Sciatic nerve (tissue), 2 donors: ENCODE measurements at places on chromosomes 11 and 22.

DNA sequence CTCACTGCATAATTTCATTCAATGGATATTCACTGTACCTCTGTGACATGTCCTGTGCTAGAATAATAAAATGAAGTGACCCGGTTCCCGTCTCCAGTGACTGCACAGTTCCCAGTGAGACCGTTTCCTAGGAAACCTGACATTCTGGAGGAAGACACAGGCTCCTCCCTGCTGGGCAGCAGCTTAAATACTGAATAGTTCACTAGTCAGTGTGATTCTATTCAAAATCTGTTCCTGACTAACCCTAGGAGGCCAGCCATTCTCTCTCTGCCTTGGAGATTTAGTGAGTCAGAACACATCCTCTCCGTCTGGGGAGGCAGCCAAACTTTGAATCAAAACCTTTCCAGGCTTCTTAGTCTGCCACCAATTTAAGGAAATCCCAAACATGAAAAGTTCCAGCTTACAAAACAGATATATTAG, 11.3 kb downstream of the TRIM66 start:
- no peak for DNase-seq

DNA sequence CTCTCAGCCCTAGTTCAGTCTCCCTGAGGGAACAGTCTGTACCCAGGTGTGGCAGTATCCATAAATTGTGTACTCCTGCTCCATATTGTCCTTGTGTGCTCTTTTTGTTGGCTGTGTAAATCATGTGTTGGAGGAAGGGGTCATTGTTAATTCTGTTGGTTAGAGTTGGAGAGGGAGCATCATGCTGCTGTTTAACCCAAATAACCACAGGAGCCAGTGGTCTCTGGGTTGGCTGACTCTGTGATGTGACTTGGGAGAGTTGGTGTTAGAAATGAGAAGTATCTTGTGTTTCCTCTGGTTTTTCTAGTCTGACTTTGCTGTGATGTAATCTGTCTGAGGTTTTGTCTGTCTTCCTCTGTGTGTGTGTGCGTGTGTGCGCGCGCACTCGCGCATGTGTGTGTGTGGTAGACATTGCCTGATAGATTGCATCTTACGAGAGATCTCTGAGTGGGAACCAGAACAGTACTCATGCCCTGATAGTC, 30.5 kb downstream of the CTNND1 start:
- peak; percentile 73 for DNase-seq

- no peak for DNase-seq
Measured at GRCh38 chr22:35971456-35972119, 57.0 kb downstream of the RBFOX2 start.

- DNase-seq, result no peak
Measured at GRCh38 chr11:126893796-126894195, 106.8 kb downstream of the KIRREL3 start.

DNA sequence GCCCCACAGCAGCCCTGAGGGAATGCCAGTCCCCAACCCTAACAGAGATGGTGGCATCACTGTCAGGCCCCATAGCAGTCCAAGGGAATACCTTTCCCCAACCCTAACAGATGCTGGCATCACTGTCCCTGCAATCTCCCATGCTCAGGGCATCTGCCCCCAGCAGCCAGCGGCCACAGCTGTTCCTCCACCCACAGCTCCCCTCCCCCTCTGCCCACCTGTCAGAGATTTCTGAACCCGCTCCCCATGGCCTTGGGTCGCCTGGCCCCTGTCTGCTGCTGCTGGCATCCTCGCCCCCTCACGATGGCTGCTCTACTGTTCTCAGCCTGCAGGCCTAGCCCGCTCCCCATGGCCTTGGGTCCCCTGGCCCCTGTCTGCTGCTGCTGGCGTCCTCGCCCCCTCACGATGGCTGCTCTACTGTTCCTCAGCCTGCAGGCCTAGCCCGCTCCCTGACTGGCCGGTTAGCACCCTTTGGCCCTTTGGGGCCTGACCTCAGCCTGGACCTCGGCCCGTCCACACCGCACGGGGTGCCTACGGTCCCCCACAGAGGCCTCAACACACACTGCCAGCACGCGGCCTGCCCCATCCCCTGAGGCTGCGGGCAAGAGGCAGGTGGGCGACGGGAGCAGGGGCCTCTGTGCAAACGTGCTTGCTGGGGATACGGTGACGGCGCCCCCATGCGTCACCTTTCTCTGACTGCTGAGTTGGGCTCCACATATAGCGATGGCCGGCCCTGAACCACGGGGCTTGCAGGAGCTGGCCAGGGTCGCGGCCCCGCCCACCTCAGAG, 20.7 kb downstream of the CHID1 start:
- DNase-seq, result no peak

- DNase-seq, result no peak
Measured at GRCh38 chr11:69891421-69892236, 72.4 kb upstream of the FGF3 start.
